LHCN-M2 (cell line): ENCODE measurements at places on chromosomes 1 and 21. TPM values are rescaled to one million over a fixed set of nuclear protein-coding genes. Genes with fewer than 3 reads are reported as not detected.

Gene SASS6
- 8.5 and 8.8 TPM in 2 replicates for total RNA-seq

Gene LYPD8
- not detected in 2 replicates for total RNA-seq

Gene FCRL4
- not detected in 2 replicates for total RNA-seq

Gene CATSPERE
- 0.11 and 0.19 TPM in 2 replicates for total RNA-seq

Gene ANGPTL3
- not detected in 2 replicates for total RNA-seq

Gene GJA4
- not detected in 2 replicates for total RNA-seq

Gene BMP8B
- 0.58 and 1.2 TPM in 2 replicates for total RNA-seq

Gene B3GALT5
- 1.3 and 1.6 TPM in 2 replicates for total RNA-seq

Gene OPTC
- total RNA-seq = not detected in 2 replicates

Gene BLACAT1
- total RNA-seq = not detected in 2 replicates

Gene EDN2
- total RNA-seq = not detected in 2 replicates
